AG08395 (cell line): ENCODE measurements at places on chromosomes 3 and 15.

- DNase-seq = no peak
Measured at GRCh38 chr3:81913886-81914663, 152.6 kb upstream of the GBE1 start.

DNA sequence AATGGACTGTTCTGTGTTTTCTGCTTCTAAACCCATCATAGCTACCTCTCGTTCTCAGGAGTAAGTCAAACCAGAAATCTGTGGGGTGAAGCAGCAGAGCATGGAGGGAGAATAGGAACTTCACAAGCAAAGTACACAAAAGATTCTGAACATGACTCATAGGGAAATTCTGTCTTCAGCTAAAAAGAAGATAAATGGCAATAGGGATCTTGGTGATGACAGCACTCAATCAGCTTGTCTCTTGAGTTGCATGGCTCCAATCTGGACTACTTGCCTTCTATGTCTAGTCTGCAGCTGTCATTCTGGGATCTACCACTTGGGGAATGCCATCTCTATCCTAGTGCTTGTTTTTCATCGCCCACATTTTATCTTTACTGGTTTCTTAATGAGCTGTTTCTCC, 13.5 kb upstream of the GRAMD1C start:
- peak; percentile 12 for DNase-seq

DNA sequence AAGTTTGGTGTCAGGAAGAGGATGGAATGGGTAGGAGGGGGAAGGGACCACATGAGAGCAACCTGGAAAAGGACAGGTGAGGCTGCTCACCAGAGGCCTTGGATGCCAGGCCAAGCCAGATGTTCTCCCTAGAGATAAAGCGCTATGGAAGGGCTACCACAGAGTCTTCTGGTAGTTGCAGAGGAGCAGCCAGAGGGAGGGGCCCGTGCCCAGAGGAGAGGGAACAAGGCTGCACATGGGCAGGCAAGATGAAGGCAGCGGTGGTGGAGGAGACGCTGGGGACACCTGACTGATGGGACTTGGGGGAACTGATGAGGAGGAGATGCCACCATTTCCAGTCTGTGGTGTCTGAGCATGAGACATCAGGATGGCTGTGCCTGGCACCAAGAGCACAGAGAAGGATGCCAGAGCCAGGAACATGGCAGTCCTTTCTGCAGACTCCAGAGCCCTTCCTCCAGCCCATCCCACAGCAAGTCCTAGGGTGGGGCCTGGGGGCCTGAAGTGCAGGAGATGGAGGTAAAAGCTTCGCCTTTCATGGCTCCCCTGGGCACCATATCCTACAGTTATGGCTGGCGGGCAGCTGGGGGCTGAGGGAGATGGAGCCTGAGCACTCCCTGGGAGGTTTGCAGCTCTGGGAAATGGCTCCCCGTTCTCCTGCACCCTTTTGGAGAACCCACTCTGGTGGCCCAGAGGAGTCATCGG, 103.0 kb downstream of the ETFA start:
- no peak for DNase-seq

DNA sequence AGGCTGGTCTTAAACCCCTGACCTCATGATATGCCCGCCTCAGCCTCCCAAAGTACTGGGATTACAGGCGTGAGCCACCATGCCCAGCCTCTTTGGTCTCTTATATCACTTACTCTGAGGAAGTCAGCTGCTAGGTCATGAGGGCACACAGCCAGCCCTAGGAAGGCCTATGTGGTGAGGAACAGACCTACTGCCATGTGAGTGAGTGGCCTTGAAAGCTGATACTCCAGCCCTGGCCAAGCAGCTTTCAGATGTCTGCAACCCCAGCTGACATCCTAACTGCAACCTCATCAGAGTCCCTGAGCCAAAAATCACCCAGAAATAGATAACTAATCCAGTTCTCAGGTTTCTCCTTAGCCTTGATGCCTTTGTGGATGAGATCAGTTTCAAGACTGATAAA, 224.3 kb downstream of the EDEM1 start:
- no peak for DNase-seq
